ENCODE measurements at places on chromosomes 2 and 18.
A peak's percentile ranks its signal among the peaks of the same experiment; 100 is the strongest.

DNA sequence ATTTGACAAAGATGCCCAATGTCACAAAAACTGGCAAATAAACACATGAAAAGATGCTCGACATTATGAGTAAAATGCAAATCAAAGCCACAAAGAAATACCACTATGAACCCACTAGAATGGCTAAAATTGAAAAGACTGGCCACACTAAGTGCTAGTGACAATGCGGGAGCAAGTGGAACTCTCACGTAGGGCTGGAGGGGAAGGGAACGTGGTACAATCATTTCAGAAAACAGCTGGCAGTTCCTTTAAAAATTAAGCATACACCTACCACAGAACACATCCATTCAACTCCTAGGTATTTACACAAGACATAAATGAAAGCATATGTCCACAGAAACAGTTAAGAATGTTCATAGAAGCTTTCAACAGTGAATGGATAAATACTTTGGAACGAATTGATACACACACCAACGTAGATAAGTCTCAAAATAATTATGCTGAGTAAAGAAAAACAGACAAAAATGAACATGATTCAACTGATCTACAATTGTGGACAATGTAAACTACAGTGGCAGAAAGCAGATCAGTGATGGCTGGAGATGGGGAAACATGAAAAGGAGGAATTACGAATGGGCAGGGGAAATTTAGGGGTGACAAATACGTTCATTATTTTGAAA lies 71.7 kb downstream of the MYOM1 start:
- no peak for DNase-seq

- no peak for DNase-seq
Measured at GRCh38 chr2:108607706-108608301, 73.5 kb downstream of the LIMS1 start.

- DNase-seq, result no peak
Measured at GRCh38 chr18:77023102-77023782, 109.3 kb downstream of the MBP start.

DNA sequence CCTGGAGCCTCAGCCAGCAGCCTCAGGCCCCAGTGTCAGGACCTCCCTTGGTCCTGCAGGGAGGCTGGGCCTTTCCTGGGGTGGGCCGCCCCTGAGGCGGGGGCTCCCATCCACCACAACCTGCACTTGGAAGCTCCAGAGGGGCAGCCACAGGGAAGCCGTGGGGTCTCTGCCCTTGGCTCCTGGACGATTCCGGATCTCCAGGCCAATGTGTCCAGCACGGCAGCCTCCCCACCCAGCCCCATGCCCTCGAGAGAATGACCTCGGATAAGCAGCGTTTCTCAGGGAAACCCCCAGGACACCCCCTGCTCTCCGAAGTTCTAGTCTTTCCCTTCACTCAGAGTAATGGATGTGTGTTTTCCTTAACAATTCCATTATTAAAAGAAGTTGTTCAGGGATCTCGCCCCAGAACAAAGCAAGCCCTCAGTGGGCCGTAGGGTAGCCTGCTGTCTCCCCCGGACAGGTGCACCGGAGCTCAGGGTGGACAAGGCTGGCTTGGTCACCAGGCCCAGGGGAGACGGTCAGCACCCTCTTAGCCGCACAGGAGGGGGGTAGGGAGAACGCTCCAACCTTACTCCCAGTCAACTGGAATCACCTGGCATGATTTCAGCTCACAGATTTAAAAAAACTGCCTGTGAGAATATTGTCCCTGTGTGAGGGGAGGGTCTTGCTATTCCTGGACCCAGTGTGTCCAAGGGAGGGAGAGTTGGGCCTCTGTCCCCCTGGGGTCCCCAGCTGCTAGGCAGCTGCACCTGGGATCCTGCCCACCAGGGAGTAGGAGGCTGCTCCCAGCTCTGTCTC lies 72.2 kb upstream of the OTOS start:
- no peak for DNase-seq

DNA sequence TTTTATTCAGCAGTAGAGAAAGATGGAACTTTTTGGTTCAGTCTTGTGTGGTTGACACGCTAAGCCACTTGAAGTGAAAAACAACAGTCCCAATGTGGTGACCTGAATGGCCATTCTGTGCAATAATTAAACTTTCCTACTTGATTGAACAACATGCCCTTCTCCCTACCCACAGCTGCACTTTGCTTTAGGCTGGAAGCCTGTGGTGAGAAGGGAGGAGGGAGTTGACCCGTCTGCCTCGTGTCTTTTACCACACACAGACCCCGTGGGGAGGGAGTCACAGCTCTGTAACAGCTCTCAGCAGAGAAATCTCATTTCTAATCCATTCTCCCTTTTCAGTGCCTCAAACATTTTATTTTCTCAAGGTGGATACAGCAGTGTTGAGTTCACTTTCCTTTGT lies 138.2 kb upstream of the PKDCC start:
- DNase-seq, result no peak

DNA sequence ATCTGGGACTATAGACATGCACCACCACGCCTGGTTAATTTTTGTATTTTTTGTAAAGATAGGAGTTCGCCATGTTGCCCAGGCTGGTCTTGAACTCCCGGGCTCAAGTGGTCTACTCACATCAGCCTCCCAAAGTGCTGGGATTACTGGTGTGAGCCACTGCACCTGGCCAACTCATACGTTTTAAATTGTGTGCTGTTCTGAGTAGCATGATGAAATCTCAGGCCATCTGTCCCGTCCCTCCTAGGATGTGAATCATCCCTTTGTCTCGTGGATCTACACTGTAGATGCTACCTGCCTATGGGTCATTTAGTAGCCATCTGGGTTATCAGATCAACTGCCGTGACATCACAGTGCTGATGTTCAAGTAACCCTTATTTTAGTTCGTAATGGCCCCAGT lies 38.5 kb upstream of the RMP24 start:
- DNase-seq, result no peak

DNA sequence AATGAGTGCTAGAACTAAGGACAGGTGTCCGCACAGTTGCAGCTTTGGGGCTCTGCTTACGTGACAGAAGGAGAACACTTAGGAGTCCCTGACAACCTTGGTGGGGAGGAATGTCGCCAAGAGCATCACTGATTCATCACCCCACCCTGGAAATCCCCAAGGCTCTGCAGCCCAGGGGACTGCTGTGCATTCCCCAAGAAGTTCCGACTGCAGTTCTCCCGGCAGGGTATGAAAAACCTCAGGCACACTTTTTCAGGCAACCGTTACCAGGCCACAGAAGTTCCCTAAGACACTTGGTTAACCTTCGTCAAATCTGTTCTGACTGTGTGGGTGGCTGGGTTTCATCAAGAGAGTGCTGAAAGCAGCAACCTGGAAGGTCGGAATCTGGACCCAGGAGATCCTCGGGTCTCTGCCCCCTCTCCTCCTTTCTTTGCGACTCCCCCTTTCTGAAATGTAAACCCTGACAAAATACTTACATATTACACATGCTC lies 192.1 kb upstream of the CXCR4 start:
- DNase-seq, result peak; percentile 46

GRCh38 chr18:34909637-34910364 lies 131.4 kb upstream of the MAPRE2 start:
- DNase-seq, result no peak

DNA sequence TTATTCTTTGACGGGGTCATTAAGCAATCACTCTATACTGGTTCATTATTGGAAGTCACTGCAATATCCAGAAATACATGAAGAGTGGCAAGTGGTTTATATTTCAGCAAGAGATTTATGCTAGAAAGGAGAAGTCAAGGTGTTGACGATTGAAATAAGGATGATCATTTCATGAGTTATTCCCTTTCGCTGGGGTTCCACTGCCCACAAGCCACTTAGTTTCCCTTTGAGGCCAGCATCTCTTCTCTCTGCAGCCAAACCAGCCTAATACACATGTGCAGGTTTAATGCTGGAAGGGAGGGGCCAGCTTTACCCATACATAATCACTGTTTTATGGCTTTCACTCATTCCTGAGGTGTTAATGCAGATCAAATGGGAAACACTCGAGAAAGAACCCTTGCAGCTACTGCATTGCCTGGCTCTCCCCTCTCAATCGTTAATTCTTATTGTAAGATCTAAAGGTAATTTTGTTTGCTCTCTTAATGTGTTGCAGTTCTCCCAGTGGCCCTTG lies 108.4 kb downstream of the MEIS1 start:
- DNase-seq, result no peak

DNA sequence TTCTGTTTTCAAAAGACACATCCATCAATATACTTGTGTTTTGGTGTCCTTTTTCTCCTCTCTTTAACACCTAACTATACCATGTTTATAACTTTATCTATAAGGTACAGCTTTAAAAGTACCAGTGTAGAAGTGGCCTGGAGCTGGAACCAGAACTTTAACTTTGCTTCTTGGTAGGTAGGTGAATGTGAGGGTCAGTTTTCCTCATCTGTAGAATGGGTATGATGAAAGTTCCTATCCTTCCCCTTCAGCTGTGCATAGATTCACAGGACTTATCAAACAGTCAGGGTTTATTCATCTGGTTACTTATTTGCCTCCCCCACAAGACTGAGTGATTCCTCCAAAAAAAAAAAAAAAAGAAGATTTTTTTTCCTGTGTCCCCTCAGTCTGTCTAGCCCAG lies 12.7 kb downstream of the KCTD1 start:
- DNase-seq, result no peak

DNA sequence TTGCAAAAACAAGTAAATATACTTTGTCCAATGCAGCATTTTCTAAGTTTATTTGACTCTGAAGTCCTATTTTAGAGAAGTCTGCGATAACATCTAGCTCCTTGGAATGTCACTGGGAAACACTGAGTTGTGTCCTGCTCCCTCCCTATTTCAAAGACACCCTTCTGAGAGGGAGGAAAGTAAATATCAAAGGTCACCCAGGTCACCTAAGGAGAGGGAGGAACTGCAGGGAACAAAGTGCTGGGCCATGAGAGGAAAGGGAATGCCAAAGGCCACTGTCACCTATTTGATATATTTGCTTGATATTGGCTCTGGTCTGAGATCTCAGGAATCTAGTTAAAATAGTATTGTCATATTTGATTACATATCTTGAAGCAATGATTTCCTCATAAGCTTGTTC lies 201.3 kb downstream of the GCA start:
- no peak for DNase-seq

DNA sequence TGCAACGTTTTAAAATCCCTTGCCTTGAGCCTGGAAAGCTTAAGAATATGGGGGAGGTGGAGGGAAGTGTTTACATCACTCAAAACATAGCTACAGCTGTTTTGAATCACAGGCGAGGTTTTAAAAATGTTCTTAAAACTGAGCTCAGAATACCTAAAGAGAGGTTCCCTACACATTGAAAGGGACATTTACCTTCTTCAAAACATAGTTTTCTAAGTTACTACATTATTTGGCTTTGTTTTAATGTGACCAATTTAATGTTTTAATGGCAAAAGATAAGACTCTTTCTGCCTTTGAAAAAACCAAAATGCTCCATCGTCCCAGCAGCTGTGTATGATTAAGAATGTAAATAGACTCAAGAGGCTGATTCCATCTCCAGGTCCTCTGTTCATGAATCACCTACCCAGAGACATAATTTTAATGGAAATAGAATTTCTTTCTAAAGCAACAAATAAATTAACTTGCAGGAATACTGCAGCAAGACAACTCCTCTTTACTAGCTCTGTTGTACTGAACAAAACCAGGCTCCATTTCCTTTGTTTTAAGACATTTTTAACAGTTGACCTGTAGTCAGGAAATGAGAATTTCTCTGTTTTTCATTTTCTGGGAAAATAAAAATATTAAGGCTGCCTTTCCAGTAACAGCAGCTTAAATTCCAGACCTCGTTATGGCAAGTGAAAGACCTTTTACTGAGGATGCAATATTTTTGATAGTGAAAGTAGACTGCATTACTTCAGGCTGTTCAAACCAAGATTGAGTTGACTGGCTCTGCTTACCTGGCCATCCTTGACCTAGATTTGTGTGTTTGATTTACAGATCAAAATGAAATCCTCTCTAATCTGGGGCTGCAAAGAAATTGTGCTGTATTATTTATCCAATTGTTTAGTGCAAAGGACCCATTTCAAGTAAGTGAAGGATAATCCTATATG lies 33.7 kb upstream of the WDR75 start:
- DNase-seq, result no peak

DNA sequence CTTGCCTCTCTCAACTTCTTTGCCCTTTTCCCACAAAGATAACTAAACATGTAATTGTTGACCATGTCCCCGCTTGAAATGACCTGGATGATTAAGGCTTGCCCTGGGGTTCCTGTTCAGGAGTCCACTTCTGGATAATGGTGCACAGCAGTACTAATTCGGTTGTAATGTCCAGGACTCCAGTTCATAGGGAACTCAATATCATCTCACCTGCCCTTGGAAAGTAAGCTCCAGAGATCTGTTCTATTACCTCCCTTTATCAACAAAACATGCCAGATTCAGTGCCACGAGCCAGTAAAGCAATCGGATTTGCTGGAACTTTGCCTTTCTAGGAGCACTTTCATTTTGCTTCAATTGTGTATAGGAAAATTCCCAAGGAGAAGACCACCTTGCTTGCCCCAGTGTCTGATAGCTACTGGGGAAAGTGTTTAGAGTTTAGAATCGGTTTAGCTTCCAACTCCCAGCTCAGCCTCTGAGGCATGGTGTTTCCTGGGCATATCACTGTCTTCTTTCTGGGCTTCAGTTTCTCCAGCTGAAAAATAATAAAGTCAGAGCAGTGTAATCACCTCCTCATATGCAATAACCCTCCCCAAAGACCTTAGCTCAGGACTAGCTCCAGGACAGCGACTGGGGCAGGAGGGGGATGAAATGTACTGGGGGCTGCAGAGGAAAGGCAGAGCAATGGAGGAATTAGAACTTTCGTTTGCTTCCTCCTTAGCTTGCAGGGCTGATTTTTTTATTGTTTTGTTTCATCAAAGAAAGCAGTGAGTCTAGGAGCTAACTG lies 162.6 kb upstream of the CYRIA start:
- no peak for DNase-seq

- DNase-seq, result no peak
Measured at GRCh38 chr18:57050310-57050949, 96.5 kb upstream of the BOD1L2 start.

DNA sequence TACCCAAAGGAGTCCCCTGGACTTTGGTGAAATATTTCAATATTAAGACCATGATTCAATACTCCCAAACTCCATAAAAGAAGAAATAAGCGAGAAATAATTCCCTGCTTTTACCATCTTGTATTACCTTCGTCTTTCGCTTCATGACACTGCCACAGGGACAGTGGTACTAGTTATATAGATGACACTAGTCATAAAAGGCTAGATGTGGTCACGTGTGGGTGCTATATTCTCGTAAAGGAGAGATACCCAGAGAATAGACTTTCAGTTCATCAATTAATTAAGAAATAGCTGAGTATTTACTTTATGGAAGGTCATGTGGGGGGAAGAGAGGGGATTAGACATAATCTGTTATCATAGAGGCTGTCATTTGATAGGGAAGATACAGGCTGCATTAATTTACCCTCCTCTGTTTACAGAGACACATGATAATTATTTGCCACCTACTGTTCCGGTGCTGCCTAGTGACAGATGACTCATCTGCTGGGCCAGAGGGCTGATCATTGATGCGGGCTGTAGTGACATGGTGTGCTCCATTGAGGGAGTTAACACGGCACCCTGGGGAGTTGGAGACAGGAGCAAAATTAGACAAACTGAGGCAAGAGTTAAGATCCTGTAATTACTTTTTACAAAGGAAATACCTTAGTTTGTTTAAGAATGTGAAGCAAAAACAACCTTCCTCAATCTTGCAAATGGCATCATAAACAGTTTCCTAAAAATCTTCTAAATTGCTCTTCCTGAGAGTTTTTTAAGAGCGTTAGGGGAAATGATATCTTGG lies 78.2 kb upstream of the ITGB6 start:
- no peak for DNase-seq

GRCh38 chr18:77101410-77102258 lies 30.9 kb downstream of the MBP start:
- peak; percentile 48 for DNase-seq

All from stimulated activated CD4-positive, alpha-beta T cell treated with anti-CD3 and anti-CD28 coated beads, Interleukin-12 subunit alpha, Interleukin-12 subunit beta, amount 100 ng/mL, for 48 hours (primary cell).